ENCODE measurements at places on chromosomes 12 and 14.

GRCh38 chr14:30748343-30748742 lies 126.0 kb upstream of the COCH start:
- DNase-seq, result no peak

- no peak for DNase-seq
Observed at GRCh38 chr12:129753586-129753985, 150.2 kb downstream of the TMEM132D start.

GRCh38 chr12:25286837-25287236 lies 36.1 kb upstream of the KRAS start:
- DNase-seq, result no peak

DNA sequence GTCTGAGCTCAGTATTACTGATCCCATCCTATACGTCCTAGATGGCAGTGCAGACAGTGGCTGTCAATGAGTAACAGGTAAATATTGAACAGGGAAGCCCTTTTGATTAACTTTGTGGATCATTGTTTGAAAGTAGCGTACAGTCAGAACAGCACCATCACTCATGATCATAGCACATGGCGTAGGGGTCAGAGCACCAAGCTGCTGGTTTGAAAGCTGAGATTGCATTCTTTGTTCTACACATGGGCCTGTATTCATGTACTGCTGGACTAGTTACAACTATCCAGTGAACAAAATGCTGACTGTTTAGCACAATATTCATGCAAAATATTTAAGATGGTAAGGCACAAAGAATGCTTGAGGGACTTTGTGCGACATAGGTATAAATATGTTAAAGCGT lies 131.8 kb downstream of the NPAS3 start:
- no peak for DNase-seq

- no peak for DNase-seq
Observed at GRCh38 chr14:72892879-72893635, 844 bp downstream of the DPF3 start.

DNA sequence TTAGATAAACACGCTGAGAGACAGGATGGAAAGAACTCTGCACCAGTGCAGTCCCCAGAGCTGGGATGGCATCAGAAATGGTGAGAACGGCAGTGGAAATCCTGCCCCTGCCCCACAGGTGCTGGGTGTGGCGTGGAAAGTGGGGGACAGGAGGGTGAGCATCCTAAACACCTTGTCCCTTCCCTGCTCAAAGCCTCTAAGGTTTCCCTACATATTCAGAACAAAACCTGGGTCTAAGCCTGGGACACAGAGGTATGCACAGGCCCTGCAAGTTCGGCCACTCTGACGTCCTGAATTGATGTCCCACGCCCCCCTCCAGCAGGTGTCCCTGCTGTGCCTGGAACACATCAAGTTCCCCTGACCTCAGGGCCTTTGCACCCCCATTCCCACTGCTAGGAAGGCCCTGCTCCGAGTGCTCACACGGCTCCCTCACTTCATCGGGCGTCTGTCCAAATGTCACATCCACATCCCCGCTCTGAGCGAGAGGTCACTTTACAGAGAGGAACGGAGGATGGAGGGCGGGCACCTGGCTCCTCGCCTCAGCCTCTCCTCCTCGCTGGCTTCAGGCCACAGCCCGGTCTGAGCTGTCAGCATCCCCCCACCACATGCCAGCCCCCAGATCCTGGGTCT lies 38.5 kb upstream of the SFSWAP start:
- no peak for DNase-seq

DNA sequence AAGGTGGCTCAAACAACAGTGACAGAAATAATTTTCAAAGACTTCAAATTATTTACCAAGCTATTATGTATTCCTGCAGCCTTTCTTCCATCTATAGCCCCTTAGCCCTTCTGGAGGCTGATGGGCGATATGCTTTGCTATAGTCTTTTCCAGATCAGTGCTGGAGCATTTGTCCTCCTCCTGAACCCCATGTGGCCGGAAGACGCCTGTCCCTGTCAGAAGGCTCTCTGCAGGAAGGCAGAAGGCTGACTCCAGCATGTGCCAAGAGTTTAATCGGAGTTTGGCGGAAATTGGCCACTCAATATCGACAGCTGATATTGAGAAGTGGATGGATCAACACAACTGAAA lies 49.3 kb upstream of the MAX start:
- no peak for DNase-seq

DNA sequence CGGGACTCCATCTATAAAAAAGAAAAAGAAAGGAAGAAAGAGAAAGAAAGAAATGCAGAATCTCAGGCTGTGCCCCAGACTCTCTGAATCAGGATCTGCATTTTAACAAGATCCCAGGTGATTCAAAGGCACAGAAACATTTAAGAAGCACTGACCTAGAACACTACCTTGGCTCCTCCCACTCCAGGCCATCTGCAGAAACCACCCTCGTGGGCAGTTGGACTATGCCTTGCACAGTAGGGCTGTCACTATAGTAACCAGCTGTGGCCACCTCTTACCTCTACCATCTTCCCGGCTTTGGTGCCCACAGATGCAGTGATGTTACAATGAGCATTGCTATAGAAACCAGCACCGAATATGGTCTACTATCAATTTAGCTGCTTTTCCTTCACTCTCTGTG lies 110.9 kb upstream of the PWP1 start:
- DNase-seq, result no peak

- no peak for DNase-seq
Observed at GRCh38 chr12:53786411-53786810, 34.6 kb upstream of the CISTR start.

DNA sequence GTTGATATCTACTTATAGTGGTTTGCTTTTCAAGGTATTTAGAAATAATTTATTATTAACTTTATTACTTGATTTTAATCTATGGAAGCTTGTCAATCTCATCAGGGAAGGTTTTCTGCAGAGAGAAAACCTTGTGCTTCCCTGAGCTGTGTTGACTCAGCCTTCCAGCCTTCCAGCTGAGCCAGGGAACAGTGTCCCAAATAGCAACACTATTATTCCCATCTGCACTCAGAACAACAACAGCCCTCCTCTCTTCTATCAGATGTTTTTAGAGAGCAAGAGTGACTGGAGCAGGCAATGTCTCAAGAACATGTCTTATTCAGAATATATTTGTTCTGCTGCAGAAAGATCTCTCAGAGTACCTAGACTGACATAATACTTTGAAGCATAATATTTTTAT lies 389.9 kb upstream of the GARIN6 start:
- no peak for DNase-seq

DNA sequence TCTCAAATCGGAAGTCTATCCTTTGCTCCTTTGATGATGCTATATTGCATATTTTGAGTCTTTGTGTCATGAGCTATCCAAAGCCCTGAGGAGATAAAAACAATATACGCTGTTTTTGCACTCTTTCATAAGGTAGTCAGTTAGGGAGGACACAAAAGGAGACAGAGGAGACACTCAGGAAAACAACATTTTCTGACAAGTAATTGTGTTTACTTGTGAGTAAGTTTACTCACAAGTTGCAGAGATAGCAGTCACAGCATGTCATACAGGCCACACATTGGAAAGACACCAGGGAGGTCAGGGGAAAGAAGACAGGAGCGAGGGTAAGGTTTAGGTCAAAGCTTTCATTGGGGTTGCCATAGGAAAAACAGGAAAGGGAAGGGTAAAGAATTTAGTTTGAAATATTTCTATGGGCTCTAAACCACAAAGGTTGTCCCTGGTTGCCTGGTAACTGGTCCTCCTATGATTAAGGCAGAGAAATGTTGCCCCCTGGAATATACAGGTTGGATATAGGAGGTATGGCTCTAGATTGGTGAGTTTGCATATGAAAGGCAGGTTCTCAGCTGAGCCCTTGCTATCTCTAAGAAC lies 7.4 kb upstream of the GABARAPL1 start:
- no peak for DNase-seq

GRCh38 chr12:96456265-96456974 lies 33.0 kb upstream of the CFAP54 start:
- no peak for DNase-seq

DNA sequence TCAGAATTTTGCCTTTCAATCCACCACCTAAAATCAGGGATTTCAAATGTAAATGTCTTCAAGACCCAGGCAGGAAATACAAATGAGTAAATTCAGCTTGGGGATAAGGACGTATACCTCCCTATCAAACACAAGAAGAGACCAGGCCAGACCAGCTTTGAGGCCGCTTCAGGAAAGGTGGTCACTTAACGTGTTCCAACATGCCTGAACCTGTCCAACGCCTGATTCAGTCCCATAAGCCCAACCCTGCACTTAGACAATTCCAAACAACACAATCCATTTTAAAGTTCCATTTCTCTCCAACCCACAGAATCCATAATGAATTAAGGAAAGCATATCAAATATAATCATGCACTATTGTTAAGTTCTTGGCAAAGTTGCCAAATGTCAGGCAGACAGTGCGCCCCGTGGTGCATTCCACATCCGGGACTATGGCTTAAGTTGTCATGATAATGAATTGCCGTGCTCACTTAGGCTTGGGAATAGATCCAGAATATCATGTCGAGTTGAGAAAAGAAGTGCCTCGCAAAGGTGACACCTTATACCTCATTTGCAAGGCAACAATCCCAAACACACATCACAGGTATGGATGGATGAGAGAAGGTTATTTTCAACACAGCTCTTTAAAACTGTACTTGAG lies 35.5 kb downstream of the CCDC60 start:
- DNase-seq, result no peak

GRCh38 chr12:47742253-47742825 lies 16.3 kb downstream of the RAPGEF3 start:
- DNase-seq, result peak; percentile 77
